ENCODE measurements at places on chromosomes 1 and 21.

DNA sequence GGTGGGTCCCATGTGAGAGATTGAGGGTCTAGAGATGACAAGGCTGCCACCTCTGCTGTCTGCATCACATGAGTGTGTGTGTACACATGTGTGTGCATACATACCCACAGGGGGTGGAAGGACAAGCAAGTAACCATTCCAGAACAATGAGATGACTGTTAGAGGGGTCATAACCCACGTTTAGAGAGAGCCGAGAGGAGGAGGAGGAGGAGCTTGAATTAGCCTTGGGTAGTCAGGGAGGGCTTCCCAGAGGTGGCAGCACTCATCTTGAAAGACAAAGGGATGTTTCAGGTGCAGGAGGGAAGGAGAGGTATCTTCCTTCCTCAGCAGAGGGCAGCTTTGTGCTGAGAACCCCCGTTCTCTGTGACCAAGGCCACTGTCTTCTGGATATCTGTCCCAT, 21.3 kb downstream of the TNFRSF1B start:
- no peak for DNase-seq

- DNase-seq: no peak
Measured at GRCh38 chr1:19452221-19452663, 33.1 kb downstream of the CAPZB start.

DNA sequence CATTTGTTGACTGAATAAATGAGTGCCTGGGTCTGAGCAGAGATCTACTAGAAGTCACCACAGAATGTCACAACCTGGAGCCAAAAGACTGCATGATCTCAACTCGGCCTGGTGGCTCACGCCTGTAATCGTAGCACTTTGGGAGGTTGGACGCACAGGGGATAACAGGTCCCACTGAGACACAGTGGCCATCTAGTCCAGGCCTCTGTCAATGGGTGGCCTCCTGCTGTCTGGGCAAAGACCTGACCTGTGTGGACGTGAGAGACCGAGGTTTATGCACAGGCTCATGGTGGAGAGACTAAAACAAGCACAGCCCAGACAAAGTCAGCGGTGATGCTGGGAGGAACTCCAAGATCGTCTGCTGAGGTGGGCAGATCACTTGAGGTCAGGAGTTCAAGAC, 103.0 kb upstream of the BACE2 start:
- no peak for DNase-seq

DNA sequence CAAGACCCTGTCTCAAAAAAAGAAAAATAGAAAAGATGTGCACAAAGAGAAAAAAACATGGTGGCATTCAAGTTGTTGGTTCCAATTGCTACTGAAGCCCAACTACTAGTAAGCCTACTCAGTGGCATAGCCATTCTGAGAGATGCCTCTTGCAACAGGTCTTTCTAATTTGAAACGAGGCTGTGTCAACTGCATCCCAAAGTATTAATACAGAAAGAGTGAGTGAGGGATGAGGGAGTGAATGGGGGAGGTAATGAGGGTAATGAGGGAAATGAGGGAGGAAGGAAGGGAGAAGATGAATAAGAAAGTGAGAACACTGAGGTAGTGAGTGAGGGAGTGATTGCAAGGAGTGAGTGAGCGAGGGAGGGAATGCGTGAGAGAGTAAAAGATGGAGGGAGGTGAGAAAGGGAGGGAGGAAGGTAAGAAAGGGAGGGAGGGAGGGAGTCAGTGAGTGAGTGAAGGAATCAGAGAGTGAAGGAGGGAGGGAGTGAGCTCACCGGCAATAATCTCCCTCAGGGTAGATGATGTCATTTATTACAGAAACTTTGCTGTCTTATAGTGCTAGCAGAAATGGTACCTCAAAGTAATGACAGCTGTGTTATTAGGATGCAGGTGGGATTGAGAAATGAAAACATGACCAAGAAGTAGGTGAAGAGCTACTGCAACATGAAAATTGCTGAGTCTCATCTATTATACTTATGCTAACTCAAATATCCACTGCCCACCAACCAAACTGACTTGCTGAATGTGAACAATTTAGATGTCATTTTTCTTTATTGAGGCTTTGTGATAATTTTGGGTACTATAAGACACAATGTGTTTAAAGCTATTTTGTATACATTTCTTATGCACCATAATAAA, 75.6 kb upstream of the ADAM30 start:
- DNase-seq: no peak

GRCh38 chr1:32455958-32456357, 8.9 kb upstream of the ZBTB8B start:
- no peak for DNase-seq

- DNase-seq: no peak
Measured at GRCh38 chr21:28074676-28075075, 918.0 kb downstream of the LTN1 start.

DNA sequence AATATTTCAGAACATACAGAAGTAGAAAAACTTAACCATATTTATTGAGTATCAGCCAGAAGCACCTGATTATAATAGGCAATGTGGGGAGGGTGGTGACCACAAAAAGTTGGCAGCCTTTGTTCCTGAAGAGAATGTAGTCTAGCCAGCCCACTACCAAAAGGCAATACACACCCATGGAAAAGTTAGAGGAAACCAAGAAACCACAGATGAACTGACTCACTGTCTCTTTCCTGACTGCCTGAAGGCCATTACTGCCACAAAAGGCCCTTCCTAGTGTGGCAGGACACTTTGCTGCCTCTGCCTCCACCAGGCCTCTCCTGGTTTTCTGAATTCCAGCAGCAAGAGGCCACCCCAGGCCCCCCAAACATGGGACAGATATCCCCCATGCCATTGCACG, 14.6 kb upstream of the PROX1 start:
- no peak for DNase-seq

DNA sequence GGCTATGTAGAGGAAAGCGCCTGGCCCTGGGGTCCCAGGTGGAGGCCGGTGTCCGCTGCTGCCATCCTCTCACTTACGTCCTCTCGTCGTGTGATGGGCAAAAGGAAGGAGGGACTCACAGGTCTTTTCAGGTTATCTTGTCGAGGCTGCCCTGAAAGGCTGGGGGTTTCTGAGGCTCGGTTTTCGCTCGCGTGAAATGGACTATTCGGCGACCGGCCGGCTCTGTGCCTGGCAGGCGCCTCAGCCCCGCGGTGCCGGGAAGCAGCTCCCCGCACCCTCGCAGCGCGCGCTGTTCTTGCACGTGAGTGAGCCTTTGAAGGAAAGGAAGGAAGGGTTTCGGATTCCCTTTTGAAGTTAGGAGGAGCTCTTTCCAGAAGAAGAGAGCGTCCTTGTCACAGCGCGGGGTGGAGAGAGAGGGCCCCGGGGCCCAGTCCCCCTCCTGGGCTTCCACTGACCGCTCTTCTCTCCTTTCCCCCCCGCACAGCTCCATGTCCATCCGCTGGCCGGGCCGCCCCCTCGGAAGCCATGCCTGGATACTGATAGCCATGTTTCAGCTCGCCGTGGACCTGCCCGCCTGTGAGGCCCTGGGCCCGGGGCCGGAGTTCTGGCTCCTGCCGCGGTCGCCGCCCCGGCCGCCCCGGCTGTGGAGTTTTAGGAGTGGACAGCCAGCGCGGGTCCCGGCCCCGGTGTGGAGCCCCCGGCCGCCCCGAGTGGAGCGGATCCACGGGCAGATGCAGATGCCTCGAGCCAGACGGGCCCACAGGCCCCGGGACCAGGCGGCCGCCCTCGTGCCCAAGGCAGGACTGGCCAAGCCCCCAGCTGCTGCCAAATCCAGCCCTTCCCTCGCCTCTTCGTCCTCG, 57.2 kb downstream of the AJAP1 start:
- DNase-seq: no peak

GRCh38 chr1:22751124-22751531, 40.5 kb downstream of the EPHB2 start:
- no peak for DNase-seq

DNA sequence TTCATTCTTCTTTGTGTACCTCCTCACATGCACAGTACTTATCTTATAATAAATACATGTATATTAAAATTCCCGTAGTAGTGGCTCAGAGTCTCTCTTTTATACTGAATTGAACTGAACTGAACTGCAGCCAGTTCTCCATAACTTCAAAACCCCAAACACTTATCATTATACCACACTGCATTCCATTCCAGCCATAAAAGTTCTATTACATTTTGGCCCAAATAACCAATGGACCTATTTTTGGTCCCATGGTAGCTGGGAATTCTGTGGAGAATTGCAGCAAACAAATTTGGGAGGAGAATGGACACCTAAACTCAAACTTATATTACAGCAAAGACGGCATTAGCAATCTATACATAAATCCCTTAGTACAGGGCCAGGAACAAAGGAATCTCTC, 86.6 kb upstream of the C1orf87 start:
- DNase-seq: no peak

DNA sequence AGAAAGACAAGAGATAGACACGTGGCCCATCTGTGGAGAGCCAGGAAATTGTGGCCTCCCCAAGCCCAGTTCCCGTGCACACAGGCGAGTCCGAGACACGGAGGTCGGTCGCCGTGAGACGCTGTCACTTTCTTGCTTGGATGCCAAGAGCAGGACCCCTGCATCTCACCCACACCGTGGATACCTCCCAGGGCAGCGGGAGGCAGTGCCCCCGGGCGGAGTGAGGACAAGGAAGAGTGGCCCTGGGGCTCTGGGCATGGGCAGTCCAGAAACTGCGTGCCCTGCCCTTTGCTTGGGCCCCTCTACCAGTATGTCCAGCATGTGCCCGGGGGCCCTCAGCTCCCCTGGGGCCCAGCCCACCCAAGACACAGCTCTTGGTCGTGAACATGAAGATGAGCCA, 24.7 kb upstream of the ARHGEF16 start:
- no peak for DNase-seq

DNA sequence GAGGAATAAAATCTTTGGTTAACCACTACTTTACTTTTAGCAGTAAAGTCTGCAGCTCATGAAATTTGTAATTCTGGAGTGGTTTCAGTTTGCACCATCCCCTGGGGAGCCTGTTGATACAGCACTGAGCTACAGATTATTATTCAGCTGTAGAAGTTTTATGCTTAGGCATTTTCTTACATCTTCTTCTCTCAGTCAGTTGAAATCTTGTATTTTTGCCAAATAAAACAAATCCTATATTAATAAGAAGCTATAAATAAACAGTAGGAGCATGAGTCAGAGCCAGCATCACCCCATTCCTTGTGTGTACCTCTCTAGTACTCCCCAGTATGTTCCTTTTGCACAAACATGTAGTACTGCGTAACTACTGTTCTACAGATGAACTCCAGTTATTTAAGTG, 118.9 kb downstream of the ATF6 start:
- DNase-seq: no peak

DNA sequence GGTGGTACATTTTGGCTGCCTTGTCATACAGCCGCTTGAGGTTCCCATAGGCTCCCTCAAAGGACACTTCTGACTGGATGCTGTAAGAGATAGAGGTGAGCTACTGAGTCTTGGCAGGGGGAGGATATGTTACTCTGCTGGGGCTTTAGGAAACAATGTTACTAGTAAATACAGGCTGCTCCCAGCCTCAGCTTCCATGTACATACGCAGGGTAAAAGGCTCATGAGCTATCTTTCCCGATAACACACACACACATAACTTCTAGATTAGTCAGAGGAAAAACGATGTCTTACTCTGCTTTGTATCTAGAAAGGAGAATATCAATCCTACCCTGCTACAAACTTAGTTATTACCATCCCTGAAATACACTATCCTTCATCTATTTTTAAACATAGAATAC, 14.3 kb downstream of the SMG5 start:
- no peak for DNase-seq

GRCh38 chr21:27248814-27249213, 281.9 kb upstream of the ADAMTS5 start:
- DNase-seq: no peak

DNA sequence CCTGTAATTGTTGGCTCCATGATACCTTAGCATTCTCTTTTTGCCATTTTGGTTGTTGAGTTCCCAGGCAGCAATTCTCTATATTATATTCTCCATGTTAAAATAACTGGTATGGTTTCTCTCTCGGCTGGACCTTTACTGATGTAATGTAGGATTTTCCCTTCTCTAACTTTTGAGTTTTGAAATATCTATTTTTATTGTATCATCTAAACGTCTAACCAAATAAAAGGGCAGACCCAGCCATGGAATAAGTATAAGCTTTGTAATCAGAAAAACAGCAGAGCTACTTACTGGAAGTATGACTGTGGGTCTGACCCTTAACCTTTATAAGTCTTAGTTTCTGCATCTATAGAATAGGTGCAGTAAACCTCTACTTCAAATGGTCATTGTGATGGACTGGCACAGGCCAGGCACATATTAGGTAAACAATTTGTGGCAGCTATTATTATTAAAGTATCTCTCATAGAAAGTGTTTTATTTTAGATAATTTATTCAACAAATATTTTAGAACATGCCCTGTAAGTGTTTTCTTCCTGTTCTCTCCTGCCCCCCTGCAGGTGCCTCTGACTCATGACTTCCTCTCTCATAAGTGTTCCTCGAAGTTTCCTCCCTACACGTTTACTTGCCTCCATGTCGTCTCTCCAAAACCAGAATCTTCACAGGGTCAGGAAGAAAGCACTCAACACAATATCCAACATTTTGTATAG, 224.9 kb upstream of the FGGY start:
- no peak for DNase-seq

- no peak for DNase-seq
Measured at GRCh38 chr1:207833381-207833780, 77.5 kb downstream of the CD34 start.

GRCh38 chr1:180590889-180591288, 32.1 kb downstream of the OVAAL start:
- no peak for DNase-seq

DNA sequence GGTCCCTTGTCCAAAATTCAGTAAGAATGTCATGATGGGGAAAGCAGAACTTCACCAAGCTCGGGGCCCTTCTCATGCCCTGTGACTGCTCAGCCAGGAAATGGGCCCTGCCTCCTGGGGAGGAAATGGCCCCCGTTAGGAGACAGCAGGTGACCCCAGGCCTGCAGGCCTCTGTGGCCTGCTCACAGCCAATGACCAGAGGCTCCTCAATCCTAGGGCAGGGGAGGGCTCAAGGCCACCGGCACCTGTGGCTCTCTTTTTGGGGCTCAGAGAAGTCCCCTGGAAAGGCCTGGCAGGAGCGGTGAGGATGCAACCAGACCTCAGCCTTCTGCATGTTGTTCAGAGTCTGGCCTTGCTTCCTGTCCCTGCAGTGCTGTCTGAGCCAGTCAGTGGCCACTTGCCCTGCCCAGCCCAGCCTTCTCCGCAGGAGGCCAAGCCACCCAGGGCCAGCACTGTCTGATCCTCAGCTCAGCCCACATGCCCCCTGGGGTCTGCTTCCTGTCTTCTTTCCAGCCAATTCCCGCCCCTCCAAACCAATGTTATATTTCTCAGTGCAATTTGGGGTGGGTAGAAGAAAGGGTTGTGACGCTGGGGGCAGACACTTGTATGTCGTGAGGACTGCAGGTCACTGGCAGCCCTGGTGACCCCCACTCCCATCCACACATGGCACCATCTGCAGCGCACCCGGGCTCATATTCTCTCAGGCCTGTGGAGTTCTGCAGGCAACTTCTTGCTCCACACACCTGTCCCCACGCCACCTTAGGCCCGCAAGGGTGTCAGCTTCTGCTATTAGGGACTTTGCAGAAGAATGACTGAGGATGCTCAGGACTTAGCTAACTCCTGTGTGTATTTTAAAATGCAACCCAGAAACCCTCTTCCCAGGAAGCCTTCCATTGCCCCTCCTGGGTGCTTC, 83.6 kb downstream of the ITPKB start:
- no peak for DNase-seq

GRCh38 chr1:206778031-206778430, 5.7 kb upstream of the IL10 start:
- no peak for DNase-seq

- no peak for DNase-seq
Measured at GRCh38 chr1:204136814-204137213, 15.0 kb downstream of the ETNK2 start.

GRCh38 chr1:101238681-101239094, 1.9 kb downstream of the S1PR1 start:
- DNase-seq: peak; percentile 75

GRCh38 chr1:193555662-193556441, 369.4 kb upstream of the B3GALT2 start:
- DNase-seq: no peak

Measured in anterior cingulate cortex (tissue), 58 donors.